T-cell (primary cell): ENCODE measurements at places on chromosomes 6 and 20. TPM values are rescaled to one million over a fixed set of nuclear protein-coding genes. Genes with fewer than 3 reads are reported as not detected.

GRCh38 chr20:4341804-4342485 lies 326.6 kb upstream of the RNF24 start:
- no peak for DNase-seq

DNA sequence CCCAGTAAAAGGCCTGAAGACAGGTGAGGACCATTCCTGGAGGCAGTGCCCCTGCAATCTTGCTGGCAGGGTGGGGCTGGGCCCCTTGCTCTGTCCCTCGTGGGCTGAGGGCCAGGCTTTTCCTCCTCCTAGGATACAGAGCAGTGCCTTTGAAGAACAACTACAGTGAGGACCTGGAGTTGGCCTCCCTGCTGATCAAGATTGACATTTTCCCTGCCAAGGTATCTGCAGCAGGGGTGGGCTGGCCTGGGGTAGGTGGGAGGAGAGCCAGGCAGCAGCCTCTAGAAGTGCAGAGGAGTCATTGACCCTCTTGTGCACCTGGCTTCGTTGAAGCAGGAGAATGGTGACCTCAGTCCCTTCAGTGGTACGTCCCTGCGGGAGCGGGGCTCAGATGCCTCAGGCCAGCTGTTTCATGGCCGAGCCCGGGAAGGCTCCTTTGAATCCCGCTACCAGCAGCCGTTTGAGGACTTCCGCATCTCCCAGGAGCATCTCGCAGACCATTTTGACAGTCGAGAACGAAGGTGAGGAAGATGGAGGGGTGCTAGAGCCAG lies 36.5 kb downstream of the PLCG1 start:
- DNase-seq, result no peak

DNA sequence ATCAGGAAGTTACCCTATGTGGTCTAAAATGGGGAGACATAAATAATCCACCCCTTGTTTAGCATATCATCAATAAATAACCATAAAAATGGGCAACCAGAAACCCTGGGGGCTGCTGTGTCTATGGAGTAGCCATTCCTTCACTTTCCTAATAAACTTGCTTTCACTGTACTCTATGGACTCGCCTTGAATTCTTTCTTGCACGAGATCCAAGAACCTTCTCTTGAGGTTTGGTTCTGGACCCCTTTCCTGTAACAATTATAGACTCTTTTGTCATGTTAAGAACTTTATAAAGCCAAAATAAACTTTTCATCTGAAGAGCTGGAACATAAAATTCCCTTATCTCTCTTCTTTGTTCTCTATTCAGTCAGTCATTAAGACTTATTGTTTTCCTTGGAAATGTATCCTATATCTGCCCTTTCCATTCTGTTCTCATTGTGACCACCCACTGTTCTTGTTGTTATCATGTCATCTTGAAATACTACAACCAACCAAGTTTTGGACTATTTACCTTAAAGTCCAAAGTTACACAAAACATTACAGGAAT lies 29.3 kb upstream of the ZBTB24 start:
- no peak for DNase-seq

- no peak for DNase-seq
Observed at GRCh38 chr6:109373762-109374161, 8.5 kb downstream of the CD164 start.

DNA sequence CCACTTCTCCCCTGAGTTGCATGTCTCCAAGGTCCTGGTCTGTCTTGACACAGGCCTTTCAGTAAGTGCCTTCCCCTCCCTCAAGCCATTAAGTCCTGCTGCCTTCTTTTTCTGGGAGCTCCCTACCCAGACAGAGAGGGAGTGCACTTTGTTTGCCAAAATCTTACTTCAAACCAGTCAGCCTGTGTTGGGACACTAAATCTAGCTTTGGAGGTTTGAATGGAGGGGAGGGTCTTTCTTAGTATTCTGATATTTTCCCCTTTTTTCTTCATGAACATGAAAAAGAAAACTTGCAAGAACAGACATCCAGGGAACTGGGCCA lies 170.7 kb upstream of the PMEPA1 start:
- DNase-seq, result no peak

DNA sequence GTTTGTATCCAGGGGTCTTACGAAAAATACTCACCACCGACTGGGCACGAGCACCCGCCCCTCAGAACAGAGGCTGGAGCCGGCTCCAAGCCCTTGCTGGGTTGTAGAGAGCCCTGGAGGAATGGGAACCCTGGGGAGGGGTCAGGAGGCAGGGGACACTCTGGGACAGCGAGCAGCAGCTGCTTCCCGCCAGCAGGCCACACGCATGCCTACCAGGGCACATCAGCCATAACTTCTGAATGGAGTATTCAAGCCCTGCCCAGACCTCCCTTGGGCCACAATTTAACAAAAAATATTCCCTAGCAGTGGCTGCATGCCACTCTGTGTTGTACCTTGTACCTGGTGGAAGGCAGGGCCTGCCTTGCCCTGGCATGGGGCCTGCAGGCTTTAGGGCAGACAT lies 31.6 kb upstream of the CD93 start:
- no peak for DNase-seq

- DNase-seq, result no peak
Observed at GRCh38 chr6:116287689-116288282, 8.1 kb upstream of the TSPYL1 start.

DNA sequence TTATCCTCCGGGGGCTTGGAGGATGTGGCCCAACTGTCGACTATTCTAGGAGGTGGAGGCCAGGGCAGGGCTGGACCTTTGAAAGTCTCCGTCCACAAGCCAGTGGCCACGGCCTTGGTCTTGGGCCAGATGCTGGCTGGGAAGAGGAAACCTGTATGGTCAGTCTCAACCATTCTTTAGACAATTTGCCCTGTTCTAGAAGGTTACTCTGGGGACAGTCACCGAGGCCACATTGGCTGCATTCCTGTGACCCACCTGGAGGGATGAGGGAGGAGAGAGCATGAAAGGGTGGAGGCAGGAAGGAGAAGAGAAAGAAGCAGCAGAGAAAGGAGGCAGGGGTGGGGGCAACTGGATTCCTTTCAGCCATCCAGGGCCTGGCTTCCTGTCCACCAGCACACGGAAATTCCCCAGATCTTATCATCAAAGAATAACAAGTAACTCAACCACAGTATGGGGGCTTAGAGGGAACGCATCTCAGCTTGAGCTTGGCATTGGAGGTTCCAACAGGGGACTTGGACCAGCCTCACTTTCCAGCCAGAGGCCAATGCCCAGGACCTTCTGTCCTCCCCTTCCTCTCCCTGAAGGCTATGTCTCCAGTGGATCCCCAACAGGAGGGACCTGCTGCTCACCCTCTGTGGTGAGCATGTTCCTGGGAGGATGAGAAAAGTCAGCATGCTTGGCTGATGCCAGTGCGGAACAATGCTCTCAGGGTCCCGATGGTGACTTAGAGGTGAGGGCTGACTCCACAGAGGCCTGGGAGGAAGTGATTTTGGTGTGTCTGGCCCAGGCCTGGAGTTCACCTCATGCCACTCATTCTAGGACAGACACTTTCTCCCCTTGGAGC lies 30.4 kb downstream of the TGM2 start:
- DNase-seq, result no peak

DNA sequence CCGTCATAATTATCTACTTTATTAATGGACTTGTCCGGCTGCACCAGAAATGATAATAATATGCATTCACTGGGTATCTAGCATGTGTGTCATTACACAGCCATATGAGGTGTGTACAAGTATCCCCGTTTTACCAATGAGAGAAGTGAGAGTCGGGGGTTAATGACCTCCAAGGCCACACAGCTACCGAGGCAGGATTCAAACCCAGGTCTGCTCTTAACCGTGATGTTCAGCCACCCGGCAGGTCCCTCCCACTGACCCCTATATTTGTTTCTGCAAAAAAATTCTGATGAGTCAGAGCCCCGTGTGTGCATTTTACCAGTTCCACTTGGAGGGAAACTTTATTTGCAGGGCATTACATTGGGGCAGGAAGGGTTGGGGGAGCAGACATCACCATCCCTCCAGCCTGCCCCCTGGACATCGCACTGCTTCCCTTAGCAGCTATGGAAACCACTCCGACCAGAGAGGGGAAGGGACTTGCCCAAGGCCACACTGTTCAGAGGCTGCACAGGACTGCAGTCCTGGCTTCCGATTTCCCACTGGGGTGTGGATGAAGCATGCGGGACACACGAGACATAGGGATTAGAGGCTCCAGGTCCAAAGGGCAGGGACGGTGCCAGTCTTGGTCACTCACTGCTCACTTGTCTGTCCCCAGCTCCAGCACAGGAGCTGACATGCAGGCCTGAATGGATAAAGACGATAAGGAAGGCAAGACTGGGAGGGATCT lies 10.1 kb upstream of the SRC start:
- DNase-seq, result no peak

GRCh38 chr20:1660246-1660645 lies 2.7 kb upstream of the SIRPG start:
- no peak for DNase-seq

- DNase-seq, result no peak
Observed at GRCh38 chr20:61745397-61746146, 320.1 kb downstream of the TAF4 start.

DNA sequence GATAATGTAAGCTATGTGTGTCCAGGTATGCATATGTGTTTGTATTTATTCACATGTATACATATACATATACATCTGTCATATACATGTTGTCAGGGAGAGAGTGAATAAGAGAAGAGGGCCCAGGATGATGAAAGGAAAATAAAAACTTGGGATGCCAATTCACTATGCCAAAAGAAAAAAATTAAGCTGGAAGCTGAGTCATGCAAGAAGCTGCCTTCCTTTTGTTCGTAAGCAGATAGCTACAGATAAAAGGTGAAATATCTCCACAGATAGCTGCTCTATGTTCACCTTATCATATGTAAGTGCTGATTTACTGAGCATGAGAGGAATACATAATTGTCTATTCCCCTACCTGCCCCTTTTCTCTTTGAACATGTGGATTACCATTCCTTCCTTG lies 579.9 kb downstream of the EPM2A start:
- DNase-seq, result no peak

- no peak for DNase-seq
Observed at GRCh38 chr20:9884061-9884460, 45.2 kb upstream of the PAK5 start.

DNA sequence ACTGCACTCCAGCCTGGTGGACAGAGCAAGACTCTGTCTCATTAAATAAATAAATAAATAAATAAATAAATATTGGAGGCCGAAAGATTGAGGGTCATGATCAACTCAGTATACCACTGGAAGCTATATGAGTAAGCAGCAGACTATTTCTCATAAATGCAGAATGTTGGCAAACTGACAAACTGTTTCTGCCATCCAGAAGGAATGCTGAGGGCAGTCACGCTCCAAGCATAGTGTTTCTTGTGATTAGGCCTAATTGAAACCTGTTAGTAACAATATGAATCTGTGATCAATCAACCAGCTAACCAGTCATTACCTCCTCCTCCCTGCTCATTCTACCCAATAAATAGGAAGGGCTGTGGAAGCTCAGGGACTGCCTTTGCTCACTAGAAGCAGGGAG lies 15.2 kb upstream of the KCNK15 start:
- DNase-seq, result no peak

DNA sequence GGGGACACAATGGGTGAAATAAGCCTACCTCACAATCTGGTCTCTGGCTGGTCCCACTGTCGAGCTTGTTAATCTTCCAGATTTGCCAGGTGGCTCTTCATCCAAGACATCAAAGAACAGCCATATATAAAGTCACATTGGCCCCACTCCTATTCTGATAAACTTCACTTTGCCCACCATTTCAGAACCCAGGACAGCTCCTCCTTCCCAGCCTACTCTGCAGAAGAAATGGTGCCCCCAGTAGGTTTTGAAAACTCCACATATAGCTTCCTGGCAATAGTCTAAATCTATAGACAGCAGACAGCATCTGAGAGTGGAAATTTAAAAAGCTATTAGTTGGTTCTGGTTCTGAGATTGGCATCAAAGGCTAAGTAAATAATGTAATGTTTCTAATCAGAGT lies 143.1 kb upstream of the PCSK2 start:
- DNase-seq, result no peak

DNA sequence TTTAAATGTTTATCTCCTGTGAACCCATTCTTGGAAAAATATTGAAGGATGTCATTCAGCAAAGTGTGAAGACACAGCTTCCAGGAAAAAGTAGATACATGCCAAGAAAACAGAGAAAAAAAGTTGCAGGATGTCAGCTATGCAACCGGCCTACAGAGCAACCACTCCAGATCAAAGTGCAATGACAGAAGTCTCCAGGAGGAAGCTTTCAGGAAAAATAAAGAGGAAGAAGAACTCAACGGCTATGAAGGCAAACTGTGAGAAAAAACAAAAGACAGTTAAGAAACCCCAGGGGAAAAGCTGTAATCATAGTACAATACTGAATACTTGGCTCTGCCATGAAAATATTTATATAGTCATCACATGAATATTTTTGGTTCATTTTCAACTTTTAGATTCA lies 30.6 kb downstream of the REPS1 start:
- no peak for DNase-seq

- peak; percentile 48 for DNase-seq
Observed at GRCh38 chr6:42279144-42279781, 61.6 kb upstream of the MRPS10 start.

THBD gene
- total RNA-seq, result 0.07 TPM

BHLHE23 gene
- total RNA-seq, result not detected

SYCP2L gene
- not detected for total RNA-seq

C6orf15 gene
- not detected for total RNA-seq

ANKRD6 gene
- 5.3 TPM for total RNA-seq

TUBB2A gene
- total RNA-seq, result 34.7 TPM

BCL2L1 gene
- 30.2 TPM for total RNA-seq
